GM10248 (cell line): ENCODE measurements at places on chromosomes 2 and 18.

- DNase-seq, result no peak
Measured at GRCh38 chr2:24691806-24692205, 101.4 kb downstream of the PTRHD1 start.

DNA sequence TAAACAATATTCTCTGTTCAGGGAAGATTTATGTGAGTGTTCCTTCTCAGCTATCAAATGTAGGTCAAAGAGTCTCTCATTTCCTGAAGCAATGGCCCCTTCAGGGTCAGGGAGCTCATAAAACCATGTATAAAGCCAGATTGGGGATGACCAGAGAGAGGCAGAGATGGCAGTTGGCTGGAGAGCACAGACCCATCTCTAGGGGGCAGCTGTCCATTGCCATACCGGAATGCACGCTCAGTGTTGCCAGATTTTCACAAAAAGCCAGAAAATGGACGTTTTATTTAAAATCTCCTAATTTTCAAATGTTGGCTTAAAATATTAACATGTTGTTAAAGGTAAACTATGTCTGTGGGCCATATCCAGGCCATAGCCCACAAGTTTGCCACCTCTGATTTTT, 1920.7 kb upstream of the CELF4 start:
- no peak for DNase-seq

GRCh38 chr2:217409949-217410680, 550.3 kb upstream of the TNP1 start:
- no peak for DNase-seq

DNA sequence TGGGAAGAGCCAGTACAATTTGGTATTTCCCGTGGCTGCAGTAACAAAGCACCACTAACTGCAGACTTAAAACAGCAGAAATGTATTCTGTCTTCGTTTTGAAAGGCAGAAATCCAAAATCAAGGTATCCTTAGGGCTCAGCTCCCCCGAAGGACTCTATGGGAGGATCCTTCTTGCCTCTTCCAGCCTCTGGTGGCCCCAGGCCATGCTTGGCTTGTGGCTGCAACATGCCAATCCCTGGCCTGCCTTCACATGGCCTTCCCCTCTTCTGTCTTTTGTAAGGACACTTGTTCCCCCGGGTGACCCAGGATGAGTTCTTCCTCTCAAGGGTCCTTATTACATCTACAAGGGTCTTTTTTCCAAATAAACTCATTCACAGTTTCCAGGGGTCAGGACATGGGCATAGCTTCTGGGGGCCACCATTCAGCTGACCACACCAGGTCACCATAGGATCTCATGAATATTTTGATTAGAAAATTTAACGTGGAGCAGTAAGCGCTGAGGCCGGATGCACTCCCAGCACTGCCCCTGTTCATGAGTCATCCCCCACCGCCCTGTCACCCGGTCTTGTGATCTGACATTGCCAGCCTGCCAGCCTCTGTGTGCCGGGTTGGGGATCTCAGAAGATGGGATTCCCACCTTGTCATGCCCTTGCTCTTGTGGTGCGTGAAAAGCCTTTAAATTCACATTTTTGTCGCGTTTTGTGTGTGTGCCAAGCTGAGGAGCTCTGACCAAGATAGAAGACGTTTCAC, 61.2 kb upstream of the B3GNT7 start:
- DNase-seq, result no peak

GRCh38 chr2:18396329-18397010, 164.0 kb downstream of the RDH14 start:
- DNase-seq, result no peak
